ENCODE measurements at places on chromosomes 5 and 9.
A peak's percentile ranks its signal among the peaks of the same experiment; 100 is the strongest.

GRCh38 chr5:52799358-52799982 is 11.8 kb downstream of the ITGA1 start:
- no peak for DNase-seq

- DNase-seq: no peak
Observed at GRCh38 chr5:59335544-59335943, 558.0 kb downstream of the PDE4D start.

DNA sequence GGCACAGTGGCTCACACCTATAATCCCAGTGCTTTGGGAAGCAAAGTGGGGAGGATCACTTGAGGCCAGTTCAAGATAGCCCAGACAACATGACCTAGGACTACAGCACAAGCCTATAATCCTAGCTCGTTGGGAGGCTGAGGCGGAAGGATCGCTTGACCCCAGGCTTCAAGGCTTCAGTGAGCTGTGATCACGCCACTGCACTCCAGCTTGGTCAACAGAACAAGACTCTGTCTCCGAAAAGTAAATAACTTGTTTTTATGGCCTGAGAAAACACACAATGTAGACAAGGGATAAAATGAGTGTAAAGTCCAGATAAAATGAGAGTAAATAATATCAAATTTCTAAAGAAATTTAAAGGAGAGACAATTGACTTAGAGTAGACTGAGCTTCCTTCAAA is 26.3 kb downstream of the SHLD3 start:
- no peak for DNase-seq

GRCh38 chr5:392431-392988 is 50.5 kb upstream of the EXOC3 start:
- peak; percentile 18 for DNase-seq

DNA sequence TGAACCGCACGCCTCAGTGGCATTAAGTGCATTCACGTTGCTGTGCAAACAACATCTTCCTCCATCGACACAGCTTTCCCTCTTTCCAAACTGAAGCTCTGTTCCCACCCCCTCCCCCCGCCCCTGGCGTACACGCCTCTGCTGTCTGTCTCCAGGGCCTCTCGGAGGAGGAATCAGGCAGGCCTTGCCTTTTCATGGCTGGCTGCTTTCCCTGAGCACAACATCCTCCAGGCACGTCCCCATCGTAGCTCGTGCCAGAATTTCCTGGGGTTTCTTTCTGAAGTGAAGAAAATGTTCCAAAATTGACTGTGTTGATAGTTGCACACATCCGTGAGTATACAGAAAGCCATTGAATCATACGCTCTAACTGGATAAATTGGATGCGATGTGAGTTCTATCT is 22.3 kb upstream of the TMEM250 start:
- DNase-seq: no peak

- no peak for DNase-seq
Observed at GRCh38 chr5:68015381-68016302, 199.9 kb upstream of the PIK3R1 start.

DNA sequence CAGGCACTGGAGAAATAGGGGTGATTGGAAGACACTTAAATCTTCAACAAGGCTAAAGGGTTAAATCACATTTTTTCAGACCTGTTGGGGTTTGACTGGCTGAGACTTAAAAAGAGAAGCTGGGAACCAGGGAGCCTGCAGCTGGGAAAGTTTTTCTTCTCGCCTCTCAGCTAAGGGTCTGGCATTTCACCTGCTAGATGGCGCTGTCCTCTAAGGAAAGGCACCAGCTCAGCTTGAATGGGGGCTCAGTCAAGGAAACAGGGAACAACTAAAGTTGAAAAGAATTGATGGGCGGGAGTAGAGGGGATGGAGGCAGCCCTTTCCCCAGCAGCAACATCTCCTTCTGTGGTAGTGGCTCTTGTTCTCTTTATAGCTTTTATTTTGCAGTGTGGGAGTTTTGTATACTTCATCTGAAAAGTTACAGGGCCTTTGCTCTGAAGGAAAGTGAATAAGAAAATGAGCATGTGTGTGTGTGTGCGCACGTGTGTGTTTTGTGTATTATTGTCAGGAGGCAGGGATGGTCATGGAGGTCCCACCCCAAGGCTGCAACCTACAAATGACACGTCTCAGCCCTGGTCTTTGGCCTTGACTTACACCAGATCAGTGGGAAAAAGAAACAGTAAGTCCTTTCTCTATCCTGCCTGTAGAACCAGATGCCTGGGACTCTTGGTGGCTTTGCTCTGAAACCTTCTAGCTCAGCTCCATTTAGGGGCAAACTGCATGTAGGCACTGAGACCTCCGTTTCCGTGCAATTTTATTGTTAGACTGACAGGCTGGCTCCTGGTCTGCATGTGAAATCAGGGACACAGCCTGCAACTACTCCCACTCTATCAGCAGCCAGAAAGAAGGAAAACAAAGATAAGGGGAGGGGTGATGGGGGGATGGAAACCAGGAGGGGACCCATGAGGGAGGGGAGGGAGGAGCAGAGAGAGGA is 316.2 kb upstream of the CLINT1 start:
- peak; percentile 90 for DNase-seq

DNA sequence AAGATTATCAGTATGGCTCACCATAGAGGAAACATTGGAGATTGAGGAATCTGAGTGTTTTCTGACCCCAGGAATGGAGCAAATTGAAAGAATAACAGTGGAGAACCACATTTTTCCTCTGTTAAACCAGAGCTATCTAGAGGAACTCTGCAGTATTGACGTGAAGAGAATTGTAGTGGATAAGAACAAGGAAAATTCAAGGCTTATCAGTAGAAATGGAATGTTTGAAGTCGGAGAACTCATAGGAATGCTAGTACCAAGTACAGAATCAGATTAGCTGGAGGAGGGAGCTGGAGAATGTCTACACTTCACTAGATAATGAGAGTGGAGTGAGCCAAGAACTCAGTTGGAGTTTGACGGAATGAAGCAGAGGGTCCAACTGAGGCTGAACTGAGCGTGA is 50.3 kb downstream of the SNCAIP start:
- DNase-seq: no peak

- DNase-seq: no peak
Observed at GRCh38 chr9:91935805-91936514, 14.1 kb downstream of the ROR2 start.

DNA sequence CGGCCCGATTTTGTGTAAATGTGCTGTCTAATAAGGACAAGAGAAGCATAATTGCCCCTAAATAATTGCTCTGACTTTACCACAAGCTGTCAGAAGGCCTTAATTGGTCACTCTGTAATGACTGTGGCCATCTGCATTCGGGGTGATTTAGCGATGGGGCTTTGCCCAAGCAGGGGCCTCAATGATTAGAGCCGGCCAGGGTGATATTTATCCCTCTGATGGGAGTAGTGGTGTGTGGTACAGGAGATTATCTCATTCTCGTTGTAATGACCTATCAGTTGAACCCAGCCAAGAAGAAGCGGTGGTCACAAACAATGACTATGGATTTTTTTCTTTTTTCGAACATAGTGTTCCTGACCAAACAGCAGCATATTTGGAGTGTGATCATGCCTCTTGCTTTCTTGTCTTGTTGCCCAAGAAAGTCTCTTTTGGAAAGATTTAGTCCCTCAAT is 72.0 kb upstream of the SAP30L start:
- no peak for DNase-seq

DNA sequence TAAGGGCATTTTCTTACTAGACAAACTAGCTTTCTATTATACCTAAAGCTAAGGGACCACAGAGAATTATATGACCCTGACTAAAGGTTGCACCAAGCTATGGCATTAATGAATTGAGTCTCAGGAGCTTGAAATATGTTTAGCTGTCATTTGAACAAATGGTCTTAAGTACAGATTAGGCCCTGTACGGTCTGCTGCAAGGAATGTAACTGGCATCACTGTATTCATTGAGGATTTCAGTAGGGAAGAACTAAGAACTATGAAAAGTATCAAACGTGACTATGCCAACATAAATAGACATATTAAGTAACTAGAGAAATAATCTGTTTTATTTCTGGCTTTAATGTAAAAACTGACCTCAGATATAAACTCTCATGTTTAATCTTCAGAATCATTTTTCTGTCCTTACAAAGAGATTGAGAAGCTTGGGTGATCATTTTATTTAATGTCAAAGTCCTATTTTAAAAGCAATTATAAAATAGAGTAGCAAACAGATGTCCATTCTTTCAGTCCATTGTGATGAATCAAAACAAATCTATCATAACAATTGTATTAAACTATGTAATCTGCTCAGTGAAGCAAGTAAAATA is 845.9 kb downstream of the MAT2B start:
- no peak for DNase-seq

Data from OCI-LY7 (cell line).